ENCODE measurements at places on chromosomes 11 and 22. TPM values are rescaled to one million over a fixed set of nuclear protein-coding genes. Genes with fewer than 3 reads are reported as not detected.

Gene KRTAP5-1
- total RNA-seq, result not detected

Gene LRFN4
- total RNA-seq, result 24.0 TPM

Gene BBS1
- total RNA-seq, result 18.8 TPM

Gene OR5P2
- not detected for total RNA-seq
